Sciatic nerve (tissue), 2 donors: ENCODE measurements at places on chromosomes 4 and X. TPM values are rescaled to one million over a fixed set of nuclear protein-coding genes. Genes with fewer than 3 reads are reported as not detected.

DNA sequence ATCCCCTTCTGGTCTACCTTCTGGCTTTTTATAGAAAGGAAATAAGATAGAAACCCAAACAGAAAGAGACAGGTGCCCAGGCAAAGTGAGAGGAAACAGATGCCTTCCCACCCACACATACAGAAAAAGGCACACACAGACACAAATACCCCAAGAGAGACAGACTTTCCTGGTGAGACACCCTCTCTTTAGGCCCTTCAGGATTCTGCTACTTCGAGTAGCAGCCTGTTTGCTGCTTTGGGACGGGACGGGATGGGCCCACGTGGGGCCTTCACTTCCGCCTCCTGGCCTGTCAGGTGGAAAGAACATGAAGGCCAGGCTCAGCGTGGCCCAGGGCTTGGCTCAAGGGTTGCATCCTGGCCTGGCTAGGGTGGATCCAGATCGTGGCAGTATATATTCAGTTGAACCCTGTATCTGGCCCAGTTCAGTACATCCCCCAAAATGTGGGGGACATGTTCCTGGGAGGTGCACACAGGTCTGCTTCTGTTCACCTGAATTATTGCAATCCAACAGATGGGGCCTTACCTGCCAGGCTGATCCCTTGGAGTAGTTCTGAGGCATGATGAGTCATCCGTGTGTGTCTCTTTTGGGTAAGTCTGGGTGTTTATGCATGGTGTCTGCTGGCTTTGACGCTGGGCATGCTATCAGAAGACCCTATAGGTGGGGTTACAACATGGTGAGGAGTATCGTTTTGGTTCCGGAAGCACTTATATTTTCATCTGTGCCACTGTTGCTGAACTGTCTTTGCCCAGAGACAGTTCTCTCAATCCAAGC lies 2.4 kb downstream of the ZNF275 start:
- DNase-seq = no peak

DNA sequence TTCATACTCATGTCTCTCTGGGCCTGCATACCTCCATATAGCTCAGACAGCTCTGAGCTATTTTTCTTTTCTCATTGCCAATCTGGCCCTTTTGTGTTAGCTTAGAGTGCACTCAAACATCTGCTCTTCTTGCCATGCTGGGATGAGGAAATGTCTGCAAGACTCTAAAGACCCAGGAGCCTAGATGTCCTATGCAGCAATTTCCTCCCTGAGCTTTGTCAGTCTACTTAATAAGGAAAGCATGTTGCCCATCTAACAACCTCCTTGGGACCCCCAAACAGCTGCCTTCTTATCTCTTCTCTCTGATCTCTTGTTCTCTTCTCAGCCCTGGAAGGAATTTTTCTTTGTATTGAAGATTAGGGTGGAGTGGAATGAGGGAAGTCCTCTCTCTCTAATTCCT lies 69.2 kb downstream of the UCHL1 start:
- no peak for DNase-seq

Gene FGFR3
- 5.4 TPM for total RNA-seq

- no peak for DNase-seq
Measured at GRCh38 chr4:138458751-138459150, 216.6 kb upstream of the SLC7A11 start.

DNA sequence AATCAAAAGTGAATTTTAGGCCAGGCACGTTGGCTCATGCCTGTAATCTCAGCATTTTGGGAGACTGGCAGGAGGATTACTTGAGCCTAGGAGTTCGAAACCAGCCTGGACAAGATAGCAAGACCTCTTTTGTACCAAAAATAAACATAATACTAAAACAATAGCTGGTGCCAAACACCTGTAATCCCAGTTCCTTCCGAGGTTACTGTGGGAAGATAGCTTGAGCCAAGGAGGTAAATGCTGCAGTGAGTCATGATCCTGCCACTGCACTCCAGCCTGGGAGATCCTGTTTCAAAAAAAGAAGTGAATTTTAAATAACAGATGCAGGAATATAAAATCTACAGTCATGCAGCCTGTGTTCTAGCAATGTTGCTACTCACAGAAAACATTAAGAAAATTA lies 488.3 kb downstream of the PPARGC1A start:
- no peak for DNase-seq

DNA sequence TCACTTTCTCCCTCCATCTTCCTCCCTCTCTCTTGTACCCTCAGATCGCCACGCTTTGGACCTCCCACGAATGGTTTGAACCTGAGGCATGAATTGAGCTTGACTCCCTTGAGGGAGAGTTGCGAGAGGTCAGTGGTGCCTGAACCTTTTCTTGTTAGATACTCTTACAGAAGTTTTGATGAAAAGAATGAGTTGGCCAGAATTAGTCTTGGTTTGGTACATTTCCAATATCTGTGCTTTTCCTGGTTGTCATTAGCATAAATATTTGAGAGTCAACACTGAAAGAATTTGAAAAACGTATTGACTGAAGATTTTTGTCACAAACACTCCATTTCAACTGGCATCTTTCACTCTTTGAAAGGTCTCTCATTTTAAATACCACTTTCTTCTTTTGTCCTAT lies 510.6 kb upstream of the DIPK2B start:
- no peak for DNase-seq

DNA sequence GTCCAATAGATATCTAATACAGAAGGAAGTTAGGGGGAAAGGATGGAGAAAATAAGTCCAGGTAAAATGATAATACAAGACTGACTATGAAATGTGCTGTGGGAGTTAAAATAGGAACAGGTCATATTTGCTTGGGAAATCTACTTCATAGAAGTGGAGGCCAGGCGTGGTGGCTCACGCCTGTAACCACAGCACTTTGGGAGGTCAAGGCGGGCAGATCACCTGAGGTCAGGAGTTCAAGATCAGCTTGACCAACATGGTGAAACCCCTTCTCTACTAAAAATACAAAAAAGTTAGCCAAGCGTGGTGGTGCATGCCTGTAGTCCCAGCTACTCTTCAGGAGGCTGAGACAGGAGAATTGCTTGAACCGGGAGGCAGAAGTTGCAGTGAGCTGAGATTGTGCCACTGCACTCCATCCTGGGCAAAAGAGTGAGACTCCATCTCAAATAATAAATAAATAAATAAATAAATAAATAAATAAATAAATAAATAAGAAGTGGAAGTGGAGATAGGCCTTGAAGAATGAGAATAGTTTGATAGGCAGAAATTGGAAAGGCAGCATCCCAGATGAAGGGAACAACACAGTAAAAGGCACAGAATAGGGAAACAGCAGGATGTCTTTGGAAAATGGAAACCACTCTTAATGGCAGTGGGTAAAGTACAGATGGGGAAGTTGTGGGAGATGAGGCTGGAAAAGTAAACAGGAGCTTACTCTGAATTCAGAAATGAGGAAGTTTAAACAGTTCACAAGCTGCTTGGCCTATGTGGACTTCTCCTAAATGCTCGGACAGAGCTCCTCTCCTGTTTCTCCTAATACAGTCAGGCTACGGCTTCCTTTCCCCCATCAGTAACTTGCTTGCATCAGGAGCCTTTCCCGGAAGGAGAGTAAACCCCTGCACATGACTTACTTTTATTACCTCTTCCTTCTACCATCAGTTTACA lies 15.1 kb upstream of the GK start:
- DNase-seq = no peak

Gene CPZ
- total RNA-seq = 7.0 TPM

Gene HTN1
- total RNA-seq = not detected

DNA sequence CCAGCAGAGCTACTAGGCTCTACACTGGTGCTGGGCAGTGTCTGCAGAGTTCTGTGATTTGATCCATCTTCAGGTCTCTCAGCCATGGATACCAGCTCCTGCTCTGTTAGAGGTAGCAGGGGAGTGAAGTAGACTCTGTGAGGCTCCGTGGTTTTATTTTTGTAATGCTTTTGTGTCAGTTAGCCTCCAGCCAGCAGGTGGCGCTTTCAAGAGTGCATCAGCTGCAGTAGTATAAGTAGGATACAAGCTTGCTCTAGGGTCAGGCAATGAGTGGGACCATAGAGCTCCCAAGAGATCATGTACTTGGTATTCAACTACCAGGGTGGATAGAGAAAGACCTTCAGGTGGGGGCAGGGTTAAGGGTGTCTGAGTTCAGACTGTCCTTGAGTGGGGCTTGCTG lies 362.5 kb upstream of the TRAM1L1 start:
- no peak for DNase-seq

Gene TAF7L
- total RNA-seq = 0.18 TPM

DNA sequence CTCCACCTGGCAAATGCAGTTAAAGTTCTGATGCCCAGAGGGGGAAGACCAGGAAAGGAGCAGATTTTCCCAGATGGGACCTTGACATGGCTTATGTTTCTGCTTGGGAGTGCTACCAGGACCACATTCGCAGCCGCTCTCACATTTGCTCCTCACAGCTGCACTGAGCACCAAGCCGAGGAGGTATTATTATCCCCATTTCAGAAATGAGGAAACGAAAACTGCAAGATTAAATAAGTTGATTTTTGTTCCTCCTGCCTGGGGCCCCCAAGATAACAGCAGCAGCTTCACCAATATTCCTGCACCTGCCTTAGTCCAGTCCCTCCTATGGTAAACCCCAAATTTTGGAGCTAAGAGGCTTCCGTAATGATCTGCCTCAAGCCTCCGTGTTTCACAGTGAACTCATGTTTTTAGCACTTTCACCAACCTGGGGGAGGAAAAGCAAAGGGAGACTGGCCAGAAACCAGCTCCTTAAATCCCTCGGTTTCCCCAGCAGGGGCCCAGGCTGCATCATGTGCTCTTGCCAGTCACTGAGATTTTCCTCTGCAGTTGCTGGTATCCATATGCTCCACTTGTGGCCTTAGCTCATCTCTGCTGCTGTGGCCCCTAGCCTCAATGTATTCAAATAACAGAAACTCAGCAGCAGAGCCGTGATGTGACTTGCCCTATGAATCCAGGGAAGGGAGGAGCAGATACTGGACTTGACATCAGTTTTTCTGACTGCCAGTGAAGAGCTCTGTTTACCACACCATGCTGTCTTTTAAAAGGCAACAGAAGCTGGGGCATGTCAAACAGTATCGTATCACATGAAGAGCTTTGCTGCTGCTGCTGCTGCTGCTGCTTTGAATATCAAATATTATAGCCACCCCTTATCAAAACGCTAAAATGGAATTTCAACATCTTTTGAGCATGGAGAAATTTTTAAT lies 95.5 kb upstream of the KLHL13 start:
- no peak for DNase-seq

DNA sequence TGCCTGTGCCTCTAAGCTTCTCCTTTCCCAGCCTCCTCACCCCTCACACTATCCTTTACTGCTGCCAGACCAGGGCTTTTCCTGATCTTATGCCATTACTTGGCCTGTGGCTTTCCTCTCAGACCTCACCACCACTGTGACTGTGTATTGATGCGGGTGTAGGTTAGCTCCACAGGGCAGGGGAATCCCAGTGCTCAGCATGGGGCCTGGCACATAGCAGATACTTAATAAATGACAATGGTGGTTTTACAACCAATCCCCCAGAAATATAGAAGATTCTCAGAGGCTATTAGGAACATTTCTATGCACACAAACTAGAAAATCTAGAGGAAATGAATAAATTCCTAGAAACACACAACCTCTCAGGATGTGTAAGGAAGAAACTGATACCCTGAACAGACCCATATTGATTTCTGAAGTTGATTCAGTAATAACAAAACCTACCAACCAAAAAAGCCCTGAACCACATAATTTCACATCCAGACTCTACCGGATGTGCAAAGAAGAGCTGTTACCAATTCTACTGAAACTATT lies 129.6 kb upstream of the QRFPR start:
- no peak for DNase-seq

DNA sequence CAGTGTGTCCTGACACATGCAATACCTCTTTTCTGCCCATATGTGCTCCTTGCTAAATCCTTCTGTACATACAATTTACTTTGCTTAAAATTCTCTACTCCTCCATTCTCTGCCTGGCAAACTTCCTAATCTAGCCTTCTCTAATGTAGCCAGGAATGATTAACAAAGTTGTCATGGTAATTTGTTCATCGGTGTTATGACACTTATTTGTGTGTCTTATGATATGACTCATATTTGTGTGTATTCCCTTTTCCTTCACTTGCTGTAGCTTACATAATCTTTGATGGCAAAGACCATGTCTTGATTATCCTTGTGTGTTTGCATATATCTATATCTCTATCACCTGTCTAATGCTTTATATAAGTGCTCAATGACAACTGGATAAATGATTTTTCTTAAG lies 133.3 kb downstream of the COL25A1 start:
- DNase-seq = no peak

- no peak for DNase-seq
Measured at GRCh38 chr4:67918428-67918827, 34.6 kb upstream of the TMPRSS11D start.

Gene ABRAXAS1
- 18.8 TPM for total RNA-seq

DNA sequence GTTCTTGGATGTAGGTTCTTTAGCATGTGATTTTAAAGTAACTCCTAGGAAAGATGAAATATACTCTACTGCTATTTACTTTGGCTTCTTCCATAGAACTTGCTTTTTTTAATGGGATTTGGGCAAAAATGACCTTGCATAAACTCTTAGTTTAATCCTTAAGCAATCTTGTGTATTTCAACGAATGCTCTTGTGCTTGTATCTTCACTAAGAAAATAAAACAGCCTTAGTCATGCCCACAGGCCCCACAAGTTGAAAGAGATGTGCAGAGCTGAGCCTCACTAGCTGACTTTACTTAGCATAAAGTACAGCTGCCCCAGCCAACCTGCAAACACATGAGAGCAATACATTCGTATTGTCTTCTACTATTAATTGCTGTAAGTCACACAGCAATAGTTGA lies 1609.2 kb downstream of the STIM2 start:
- DNase-seq = no peak

Gene ZNF185
- 26.9 TPM for total RNA-seq

GRCh38 chr4:186723292-186724057 lies at the start of gene FAT1:
TSS of gene FAT1 (minus strand) at chr4:186723856. CDS start at chr4:186709827, 14,029 bp downstream.
- DNase-seq = peak; percentile 82

DNA sequence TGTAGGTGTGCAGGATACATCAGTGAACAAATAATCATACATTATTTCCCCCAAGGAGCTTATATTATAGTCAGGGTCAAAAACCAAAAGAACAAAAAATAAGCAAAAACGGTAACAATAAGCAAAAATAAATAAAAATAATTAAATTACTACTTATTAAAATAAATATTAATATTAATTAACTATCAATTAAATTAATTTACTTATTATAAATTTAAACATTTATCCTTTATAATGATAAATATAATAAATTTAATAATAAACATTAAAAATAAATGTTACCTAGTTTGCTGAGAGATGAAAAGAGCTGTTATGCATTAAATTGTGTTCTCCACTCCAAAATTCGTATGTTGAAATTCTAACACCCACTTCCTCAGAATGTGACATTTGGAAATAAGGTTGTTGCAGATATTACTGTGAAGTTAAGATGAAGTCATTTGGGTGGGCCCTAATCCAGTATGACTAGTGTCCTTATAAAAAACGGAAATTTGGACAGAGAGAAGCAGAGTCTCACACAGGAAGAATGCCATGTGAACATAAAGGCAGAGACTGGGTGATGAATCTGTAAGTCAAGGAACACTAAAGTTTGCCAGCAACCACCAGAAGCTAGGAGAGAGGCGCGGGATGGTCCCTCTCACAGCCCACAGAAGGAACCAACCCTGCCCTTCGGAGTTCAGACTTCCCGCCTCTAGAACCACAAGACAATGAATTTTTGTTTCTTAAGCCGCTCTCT lies 67.2 kb upstream of the IBSP start:
- no peak for DNase-seq
